ENCODE measurements at places on chromosomes 6 and 20. TPM values are rescaled to one million over a fixed set of nuclear protein-coding genes. Genes with fewer than 3 reads are reported as not detected.

The CTCFL gene
- total RNA-seq: not detected

The OTOR gene
- total RNA-seq: not detected

The PRND gene
- total RNA-seq: not detected

The SERPINB1 gene
- 52.0 TPM for total RNA-seq

The TSBP1 gene
- total RNA-seq: not detected

The TFAP2D gene
- not detected for total RNA-seq

The ESF1 gene
- 25.6 TPM for total RNA-seq

The KIFC1 gene
- 36.9 TPM for total RNA-seq

Measured in A549 treated with Mapracorat at 1 μM for 4 hours (cell line).